HS-27A (cell line): ENCODE measurements at places on chromosomes 5 and 9.

DNA sequence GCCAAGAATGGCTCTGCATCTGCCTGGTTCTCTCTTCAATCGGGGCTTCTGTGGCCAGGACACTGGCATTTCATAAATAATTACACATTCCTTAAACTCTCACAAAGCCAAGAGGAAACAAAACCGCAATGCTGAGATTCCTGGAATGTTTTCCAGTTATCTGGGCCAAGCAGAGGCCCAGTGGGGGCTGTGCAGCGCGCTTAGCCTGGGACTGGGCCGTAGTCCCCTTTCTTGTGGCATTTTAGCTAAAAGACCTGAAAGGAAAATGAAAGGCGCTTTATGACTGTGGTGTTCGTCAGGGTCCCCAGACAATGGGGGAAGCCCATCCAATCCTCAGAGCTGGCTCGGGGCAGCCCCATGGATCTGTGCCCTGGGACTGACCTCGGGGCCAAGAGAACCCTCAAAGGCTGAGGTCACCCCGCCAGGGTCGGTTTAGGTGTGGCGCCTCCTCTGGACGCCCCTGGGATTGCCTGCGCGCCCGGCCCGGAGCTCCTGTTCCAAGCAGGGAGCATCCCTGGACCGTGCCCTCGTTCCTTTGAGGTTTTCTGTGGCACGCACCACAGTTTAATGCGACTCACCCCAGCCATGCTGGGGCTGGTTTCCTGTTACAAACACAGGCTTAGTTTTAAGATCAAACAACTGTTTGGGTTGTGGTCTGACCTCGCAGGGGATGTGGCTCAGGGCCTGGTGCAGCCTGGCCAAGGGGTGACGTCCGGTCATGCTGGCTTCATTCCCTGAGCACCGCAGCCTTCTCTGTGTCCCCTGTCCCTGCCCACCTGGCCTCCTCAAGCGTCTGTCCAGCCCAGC, 51.5 kb upstream of the NKD2 start:
- peak; percentile 82 for DNase-seq

GRCh38 chr9:81499021-81499454, 190.3 kb downstream of the TLE1 start:
- peak; percentile 42 for DNase-seq

DNA sequence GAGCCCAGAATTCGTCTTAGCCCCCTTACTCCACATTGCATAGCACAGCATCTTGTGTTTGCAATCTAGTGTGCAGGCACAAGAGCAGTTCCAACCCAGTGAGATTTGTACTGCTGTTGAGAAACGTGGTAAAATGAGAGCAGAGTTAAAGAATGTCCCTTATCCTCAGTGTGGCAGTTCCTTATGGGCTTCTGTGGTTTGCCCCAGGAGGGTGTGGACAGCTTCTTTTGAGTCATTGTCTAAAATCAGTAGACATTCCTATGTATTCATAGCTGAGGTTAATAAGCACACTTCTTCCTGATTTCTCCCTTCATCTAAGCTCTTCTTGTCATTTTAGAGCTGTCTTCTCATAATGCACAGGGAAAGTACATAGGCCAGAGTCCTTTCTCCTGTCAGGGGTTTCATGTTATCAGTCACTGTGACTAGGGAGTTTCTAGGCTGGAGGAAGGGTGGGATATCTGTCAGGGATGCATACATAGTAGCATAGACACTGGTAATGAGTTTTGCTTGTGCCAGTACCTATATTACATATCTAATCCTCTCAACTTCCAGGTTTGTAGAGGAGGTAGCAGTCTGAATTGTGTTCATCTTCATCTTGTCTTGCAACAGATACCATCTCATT, 2.0 kb upstream of the CAVIN4 start:
- DNase-seq = peak; percentile 49

DNA sequence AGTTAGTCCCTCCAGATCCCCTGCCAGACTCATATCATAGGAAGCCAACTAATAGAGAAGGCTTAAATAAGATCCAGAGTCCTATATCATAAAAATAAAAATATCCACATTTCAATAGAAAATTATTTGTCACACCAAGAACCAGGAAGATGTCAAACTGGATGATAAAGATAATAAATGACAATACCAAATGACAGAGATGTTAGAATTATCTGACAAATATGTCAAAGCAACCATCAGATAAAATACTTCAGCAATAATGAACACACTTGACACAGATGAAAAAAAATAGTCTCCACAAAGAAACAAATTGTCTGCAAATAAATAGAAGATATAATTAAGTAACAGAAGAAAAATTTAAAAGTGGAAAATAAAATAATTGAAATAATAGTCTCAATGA, 300.7 kb upstream of the FTMT start:
- no peak for DNase-seq

DNA sequence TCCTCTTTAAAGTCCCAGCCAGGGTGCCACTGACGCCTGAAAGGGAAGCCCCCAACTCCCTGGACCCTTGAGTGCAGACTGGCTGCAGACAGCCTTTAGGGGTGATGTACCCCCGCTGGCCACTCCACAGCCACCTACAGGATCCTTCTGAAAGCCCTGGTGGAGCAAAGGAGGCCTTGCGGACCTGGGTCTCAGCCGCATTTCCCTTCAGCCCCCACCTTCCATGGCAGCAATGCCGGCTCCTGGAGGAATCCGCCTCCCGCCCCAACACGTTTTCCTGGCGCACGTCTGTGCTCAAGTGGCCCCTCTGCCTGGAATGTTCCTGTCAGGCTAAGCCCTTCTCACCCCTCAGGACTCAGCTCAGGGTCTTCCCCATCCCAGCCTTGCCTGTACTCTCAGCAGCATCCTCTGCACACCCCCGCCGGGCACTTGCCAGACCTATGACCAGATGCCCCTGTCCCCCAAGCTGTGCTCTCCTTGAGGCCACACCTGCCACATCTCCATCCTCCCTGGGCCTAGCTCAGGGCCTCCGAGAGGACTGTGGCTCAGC, 134.1 kb upstream of the RAPGEF1 start:
- no peak for DNase-seq

DNA sequence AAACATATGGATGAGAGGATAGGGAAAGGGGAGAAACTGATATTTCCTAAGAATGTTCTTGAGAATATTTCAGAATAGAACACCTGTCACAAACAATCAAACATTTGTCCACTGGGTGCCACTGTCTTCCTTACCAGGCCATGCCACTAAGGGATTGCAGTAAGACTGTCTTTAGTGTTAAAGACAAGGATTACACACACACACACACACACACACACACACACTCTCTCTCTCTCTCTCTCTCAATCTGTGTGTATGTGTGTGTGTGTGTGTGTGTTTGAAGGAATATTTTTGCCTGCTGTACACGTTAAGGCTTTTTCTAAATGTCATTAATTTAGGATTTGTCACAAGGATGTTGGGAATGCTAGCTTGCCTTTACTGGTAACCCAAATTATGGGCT, 54.4 kb downstream of the CCDC192 start:
- peak; percentile 42 for DNase-seq

DNA sequence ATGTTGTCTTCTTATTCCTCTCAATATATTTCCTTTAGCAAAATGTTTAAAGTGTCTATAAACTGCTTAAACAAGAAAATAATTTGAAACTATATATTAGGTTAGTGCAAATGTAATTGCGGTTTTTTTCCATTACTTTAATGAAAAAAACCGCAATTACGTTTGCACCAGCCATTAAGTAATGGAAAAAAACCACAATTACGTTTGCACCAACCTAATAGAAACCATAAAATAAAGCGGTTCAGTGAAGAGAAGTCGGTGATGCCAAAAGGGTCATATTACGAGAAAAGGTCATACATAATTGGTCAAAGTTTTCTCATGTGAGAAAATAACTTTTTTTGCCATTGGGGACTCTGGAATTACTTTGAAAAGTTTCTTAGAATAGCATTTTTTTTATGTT, 385.6 kb upstream of the ST8SIA4 start:
- no peak for DNase-seq

DNA sequence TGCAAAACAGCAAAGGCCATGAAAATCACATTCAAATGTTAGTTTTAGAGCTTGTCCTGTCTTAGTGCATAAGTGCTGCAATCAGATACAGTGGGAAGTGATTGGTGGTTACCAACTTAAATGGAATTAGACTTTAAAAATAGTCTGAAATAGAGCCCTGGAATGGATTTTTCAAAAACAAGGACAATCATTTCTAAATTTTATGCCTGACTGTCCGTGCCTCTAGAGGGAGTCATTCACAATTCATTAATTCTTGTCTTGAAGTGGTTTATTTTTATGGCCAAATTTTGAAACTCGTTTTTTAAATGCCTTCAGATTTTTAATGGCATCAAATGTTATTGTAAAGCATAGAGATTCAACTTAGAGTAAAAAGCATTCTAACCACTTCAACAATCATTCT, 561.8 kb upstream of the DAB2 start:
- DNase-seq = no peak

GRCh38 chr9:75181750-75182149, 93.4 kb downstream of the OSTF1 start:
- DNase-seq = no peak

GRCh38 chr5:159906943-159907342, 9.3 kb upstream of the ADRA1B start:
- DNase-seq = no peak

GRCh38 chr9:20620650-20621470, 1.4 kb downstream of the MLLT3 start:
- no peak for DNase-seq

DNA sequence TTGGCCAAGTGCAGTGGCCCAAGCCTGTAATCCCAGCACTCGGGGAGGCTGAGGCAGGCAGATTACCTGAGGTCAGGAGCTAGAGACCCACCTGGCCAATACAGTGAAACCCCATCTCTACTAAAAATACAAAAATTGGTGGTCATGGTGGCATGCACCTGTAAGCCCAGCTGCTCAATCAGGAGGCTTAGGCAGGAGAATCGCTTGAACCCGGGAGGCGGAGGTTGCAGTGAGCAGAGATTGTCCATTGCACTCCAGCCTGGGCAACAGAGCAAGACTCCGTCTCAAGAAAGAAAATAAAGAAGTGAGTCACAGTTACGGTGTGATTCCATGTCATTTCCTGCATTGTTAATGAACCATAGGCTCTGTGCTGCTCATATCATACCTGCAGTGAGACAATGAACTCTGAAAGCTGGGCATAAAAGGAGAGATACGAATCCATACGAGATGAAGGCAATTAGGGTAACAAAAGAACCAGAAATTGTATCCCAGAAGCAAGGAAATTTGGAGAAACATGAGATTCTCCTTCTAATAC, 44.6 kb downstream of the TIMD4 start:
- DNase-seq = no peak

GRCh38 chr5:37814699-37815098, 25.1 kb downstream of the GDNF start:
- DNase-seq = no peak

DNA sequence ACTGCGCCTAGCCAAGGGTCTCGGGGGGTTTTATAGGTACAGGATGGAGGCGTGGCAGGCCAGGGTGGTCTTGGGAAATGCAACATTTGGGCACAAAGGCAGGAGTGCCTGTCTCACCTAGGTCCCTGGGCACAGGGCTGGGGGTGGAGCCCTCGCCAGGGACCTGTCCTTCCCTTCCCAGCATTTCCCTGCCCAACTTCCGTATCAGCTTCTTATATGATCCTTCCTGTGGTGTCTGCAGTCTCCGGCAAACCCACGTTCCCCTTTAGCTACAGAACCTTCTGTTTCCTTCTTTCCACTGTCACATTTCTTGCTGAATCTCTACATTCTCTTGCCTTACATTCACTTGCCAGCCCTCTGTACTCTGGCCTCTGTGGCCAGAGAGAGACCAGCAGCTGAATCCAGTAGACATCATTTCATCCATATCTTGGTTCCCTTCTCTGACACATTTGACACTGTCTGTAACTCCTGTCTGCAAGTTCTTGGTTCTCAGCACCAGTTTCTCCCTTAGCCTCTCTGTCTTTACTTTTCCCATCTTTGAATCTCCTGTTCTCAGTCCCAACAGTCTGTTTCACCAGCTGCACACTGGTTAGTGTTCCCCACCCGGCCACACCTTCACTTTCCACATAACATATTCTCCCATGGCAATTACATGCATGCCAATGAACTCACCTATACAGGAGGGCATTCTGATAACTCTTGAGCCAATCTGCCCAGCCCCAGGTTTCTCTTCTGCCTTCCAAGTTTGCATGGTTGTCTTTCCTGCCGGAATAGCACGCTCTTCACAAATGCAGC, 134.7 kb upstream of the ZNF608 start:
- no peak for DNase-seq

DNA sequence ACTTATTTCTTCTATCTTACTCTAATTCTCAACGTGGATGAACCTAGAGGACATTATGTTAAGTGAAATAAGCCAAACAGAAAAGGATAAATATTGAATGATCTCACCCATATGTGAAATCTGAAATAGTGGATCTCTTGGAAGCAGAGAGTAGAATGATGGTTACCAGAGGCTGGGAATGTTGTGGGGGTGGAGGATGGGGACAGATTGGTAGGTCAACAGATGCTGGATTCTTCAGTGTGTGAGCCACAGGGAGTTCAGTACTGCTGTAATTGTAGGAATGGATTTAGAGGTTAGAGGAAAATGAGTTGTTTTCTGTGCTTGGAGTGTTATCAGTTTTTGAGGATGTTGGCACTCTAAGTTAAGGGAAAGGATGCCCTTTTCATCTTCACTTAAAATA, 190.6 kb downstream of the FBXL7 start:
- no peak for DNase-seq

- no peak for DNase-seq
Observed at GRCh38 chr9:84218322-84218721, 122.2 kb downstream of the SLC28A3 start.

- no peak for DNase-seq
Observed at GRCh38 chr9:35828716-35829083, at the start of gene FAM221B. TSS of gene FAM221B (minus strand) at chr9:35828732. CDS start at chr9:35826161, 2,571 bp downstream.

GRCh38 chr5:36162810-36163486, 11.0 kb downstream of the SKP2 start:
- DNase-seq = no peak

GRCh38 chr9:131238402-131239021, 37.8 kb downstream of the FAM78A start:
- DNase-seq = no peak

GRCh38 chr5:134406390-134406789, 5.3 kb downstream of the CDKN2AIPNL start:
- no peak for DNase-seq

DNA sequence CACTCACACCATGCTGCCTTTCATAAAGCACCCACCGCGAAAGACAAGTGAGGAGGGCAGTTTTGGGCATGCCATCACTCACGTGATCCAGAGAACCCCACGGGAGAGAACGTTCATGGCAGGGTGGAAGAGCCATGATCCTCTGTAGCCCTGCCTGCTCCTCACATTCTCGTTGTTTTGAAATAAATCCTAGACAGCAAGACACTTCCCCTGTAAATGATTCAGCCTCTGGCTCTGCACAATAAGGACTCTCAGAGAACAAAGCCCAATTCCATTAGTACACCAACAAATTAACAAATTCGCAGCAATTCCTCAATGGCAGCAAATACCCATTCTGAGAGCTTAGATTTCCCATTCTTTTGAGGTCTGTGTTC, 71.5 kb downstream of the WNK2 start:
- DNase-seq = no peak

- DNase-seq = no peak
Observed at GRCh38 chr9:124274226-124274625, 16.5 kb downstream of the NEK6 start.
